ENCODE measurements at places on chromosomes 12 and 14.

DNA sequence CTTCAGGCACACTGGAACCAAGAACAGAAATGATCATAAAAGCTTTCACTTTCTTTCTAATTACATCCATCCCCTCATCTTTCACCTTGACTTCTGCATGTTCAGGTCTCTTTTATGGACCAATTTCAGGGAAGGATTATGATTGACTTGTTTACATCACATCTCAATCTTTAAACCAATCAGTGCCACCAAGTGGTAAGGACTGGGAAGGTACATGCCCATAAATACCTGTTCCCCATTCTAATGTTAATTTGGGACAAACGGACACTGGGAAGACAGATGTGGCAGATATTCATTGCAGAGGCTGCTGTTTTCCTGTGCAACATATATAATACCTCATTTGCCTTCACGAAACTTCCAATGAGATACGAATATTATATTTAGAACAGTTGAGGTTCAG lies 978.1 kb downstream of the GALC start:
- no peak for DNase-seq

GRCh38 chr14:53460544-53460943 lies 307.4 kb upstream of the DDHD1 start:
- no peak for DNase-seq

DNA sequence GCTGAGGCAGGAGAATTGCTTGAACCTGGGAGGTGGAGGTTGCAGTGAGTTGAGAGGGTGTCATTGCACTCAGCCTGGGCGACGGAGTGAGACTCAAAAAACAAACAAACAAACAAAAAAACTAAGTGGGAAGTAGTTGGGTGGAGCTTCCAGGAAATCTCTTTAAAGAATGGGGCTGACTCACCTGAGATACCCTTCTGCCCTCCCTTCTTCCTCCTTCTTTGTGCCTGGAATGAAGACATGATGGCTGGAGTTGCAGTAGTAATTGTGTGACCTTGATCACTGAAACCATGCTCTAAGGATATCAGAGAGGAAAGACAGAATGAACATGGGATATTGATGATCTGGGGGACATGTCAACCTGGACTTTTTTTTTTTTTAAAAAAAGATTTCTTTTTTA lies 87.6 kb upstream of the MED13L start:
- DNase-seq, result no peak

DNA sequence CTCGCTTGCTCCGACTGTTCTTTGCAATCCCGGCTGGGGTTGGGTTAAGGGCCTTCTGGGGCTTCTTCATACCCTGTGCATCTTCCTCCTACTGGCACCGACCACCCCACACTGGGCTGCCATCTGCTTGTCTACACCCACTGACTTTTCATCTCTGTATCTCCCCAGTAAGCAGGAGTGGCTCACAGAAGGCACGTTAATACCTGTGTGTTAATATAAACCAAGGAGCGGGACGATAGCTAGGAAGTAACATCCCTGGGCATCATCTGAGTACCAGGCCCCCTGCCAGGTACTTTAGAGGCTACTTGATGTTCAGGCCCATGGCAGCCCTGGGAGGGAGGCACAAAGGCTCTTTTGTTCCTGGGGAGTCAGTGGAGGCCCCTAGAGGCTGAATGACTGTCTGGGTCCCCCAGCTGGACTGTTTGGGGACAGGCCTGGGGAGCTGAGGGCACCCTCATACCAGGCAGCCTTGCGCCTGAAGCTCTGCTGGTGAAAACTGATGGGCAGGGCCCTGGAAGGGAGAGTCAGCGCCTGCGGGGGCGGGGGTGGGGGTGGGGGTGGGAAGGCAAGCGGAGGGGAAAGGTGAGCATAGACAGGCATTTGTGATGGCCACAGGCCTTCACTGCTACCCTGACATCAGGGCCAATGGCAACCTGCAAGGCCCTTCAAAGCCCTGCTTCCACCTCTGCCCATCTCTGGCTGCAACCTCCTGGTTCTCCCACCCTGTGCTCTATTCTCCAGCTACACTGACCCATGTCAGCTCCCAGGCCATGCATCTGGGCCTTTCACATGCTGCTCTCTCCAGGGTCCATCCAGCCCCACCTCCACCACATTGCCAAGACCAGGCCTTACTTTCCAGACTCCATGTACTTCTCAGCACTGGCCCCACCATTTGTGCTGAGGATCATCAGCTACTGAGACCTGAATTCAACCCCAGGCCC lies 34.2 kb upstream of the DEGS2 start:
- no peak for DNase-seq

- DNase-seq, result no peak
These were observed 60.9 kb upstream of the FUT8 start for GRCh38 chr14:65351493-65352194.

DNA sequence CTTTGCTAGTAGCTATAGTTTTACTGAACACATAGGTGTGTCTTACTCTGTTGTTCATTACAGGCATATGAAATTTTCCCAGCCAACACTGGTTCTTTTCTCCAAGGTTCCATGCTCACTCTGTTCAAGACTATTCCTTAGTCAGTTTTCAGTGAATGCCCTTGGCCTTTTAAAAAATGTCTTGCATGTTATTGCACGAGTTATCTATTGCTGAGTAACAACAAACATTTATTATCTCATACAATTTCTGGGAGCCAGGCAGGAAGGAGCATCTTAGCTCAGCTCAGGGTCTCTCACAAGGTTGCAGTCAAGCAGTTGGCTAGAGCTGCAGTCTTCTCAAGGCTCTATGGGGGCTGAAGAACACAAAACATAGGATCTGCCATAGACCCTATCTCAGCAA lies 223.5 kb downstream of the BTG1 start:
- no peak for DNase-seq

DNA sequence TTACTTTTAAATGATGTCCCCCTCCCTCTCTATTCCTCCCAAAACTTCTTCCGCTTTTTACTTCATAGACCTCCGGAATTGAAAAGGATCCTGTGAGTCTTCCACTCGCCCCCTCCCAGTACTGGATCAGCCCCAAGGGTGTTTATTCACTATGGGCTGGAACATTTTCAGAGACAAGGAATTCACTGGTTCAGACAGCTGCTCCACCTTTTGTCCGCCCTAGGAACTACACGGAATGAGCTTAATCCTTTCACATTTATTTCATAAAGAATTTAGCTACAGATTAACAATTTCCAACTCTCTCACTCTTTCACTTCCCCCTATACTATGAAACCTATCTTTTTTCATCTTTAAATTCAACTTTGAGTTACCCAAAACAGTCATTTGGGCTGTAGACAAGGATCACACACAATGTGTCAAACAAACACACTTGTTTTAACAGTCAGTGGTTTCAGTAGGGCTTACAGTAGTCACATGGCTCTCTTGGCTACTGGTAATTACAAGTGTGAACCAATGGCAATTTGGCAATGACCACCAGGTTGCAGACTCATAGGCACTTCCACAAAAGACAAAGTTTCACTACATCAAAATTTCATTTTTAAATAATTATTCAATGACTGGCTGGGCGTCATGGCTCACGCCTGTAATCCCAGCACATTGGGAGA lies 20.6 kb downstream of the CNIH1 start:
- no peak for DNase-seq

- DNase-seq, result no peak
These were observed 9.8 kb downstream of the NCKAP5L start for GRCh38 chr12:49818241-49818895.

GRCh38 chr14:47821135-47821534 lies 145.7 kb upstream of the MDGA2 start:
- DNase-seq, result no peak

Measured in HS-5 (cell line).